ENCODE measurements at places on chromosomes 5 and 9. TPM values are rescaled to one million over a fixed set of nuclear protein-coding genes. Genes with fewer than 3 reads are reported as not detected.

COL23A1 gene
- total RNA-seq = 0.07 TPM

CEP72 gene
- 33.2 TPM for total RNA-seq

GAS1 gene
- 0.14 TPM for total RNA-seq

FTMT gene
- not detected for total RNA-seq
